ENCODE measurements at places on chromosomes 11 and 22.

GRCh38 chr22:44538051-44538450 is 40.0 kb upstream of the RTL6 start:
- no peak for DNase-seq

- no peak for DNase-seq
These were observed 89.5 kb downstream of the TRIM44 start for GRCh38 chr11:35752115-35752514.

DNA sequence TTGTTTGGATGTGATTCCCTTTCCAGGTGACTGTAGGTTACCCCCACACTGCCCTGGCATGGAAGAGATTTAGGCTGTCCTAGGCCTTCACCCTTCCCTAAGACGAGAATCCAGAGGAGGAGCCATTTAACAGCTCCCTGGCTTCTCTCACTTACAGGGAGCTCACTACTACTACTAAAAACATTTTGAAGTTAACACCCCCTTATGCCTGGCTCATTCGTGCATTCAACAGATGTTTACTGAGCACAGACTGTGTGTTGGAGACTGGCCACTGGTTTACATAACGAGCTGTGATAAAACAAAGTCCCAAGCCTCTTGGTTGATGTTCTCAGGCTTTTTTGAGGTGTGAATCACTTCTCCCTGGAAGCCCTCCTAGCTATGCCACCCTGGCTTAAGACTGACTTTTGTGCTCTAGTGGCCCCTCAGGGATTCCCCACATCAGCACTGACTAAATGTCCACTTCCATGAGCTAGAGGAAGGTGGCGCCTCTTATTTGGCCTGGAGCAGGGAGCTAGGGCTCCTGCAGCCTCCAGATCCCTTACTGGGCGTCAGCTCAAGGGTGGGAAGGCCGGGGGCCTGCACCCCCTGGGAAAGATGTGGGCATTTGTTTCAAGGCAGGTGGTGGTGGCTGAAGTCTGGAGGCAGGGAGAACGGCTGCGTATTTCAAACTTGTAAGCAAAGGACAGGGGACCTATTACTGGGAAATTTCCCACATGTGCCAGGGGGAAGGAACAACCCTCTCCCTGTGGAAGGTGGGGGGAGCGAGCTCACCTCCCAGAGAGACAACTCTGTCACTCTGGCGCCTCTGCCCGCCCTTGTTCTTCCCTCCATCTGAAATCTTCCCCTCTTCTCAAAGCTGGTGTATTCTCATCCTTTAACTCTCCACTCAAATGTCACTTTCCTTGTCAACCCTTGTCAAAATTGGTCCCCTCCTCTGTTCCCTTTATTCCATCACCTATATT is 19.4 kb upstream of the MALAT1 start:
- peak; percentile 65 for DNase-seq

DNA sequence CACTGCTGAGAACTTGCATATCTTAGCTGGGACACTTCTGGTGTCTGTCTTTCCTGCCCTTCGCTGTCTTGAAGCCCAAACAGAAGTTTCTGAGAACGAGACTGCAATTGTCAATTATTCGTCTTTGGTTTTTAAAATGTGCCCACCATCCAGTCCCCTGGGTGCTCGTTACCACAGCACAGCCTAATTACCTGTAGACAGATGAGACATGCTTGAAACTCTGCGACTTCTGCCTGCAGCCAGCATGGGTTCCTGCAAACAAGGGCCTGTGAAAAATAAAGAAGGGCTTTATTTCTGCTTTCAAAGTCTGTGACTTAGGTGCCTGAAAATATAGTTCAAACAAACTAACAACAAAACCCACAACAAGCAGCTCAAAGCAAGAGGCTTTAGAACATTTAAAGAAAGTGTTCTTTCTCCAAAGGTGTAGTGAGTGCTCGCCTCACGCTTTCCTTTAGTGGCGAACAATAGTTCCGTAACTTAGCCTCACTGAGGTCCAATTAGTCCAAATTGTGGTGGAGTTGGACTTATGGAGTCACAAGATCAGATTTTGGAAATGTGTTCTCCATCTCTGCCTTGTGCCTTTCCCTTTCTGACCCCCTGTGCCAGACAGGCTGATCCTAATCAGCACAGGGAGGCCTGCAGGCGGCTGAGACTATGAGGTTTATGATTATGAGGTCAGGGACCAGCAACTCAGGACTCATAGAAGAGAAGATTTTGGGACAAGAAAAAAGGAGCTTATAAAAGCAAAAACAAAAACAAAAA is 20.4 kb upstream of the GRAMD1B start:
- no peak for DNase-seq

DNA sequence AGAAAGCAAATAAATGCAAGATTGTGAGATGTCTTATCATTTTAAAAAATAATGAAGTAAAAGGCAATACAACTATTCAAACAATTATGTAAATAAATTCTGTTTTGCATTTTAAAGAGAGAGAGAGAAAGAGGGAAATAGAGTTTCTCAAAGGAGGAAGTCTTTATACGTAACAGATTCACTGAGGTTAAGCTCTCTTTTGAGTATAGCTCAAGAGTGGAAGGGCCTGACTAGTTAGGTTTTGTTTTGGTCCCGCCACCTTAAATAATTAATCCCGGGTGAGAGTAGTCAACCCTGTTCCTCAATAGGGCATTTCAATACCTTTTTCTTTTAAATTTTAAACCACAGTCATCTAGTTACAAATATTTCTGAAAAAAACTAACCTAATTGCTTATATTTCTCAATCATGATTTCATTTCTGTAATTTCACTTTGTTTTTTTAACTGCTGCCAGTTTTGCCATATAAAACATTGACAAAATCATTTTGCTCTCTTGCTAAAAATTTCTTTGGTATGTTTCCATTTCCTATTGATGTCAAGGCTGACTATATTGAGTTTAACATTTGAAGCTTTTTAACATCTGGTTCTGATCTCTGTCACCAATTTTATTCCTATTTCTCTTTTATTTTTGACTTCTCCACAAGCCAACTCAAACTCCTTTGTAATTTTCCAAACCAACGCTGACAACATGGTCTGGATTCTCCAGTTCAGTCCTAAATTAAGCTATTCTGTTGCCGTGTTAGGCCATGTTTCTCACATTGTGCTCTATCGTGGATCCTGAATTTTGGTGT is 10.3 kb downstream of the OR10D3 start:
- no peak for DNase-seq

DNA sequence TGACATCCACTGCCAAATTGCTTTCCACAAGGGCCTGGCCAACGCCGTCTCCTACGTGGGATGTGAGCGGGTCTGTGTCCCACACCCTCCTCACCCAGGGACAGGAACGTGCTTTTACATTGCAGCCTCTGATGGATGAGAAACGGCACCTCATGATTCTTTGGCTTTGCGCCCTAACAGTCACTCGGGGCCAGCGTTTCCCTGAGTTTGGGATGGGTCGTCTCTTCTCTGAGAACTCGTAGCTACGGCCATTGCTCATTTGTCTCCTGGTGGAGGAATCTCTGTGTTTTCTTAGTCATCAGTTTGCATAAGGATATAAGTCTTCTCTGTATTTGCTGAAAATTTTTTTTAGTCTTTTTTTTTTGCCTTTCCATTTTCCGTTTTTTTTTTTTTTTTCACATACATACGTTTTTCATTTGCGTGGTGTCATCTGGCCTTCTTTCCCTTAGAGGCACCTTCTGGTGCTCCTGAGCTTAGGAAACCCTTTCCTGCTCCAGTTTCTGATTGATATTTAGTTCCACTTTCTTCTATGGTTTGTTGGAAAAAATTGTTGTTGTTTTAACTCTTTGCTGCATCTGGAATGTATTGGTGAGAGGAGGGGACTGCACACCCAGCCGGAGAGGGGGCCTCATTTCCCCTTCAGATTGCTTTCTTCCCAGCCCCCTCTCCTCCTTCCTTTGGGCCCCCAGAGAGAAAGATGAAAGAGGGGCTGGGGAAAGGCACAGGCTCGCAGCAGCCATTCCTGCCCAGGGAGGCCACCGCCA is 12.0 kb downstream of the TNNT3 start:
- peak; percentile 51 for DNase-seq

DNA sequence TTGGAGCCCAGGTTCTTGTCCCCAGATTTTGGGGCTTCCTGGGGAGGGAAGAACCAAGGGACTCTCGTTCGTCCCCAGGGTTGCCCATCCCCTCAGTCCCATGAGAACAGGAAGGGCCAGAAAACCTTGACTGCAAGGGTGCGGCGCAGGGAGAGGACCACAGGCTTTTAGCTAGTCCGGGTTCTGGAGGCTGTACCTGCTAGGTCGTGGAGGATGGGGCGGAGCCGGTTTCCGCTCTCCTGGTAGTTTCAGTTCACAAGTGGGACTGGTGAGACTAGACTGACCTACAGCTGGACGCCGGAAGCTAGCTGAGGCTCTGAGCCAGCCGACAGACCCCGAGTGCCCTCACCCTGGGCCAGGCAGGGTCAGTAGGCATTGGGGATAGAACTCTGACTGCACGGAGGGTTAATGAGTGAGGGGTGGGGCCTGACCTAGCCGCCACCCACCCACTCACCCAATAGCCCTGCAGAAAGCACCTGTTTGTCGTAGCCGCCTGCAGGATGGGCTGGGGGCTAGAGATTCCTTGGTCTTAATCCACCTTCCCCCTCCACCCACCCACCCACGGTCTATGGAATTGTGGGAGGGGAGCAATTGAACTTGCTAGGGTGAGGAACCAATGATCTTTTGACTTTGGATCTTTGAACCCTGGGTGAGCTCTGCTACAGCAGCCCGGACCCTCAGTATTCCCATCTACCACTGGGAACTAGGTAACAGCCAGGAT is 1.5 kb downstream of the MAFF start:
- DNase-seq = no peak

DNA sequence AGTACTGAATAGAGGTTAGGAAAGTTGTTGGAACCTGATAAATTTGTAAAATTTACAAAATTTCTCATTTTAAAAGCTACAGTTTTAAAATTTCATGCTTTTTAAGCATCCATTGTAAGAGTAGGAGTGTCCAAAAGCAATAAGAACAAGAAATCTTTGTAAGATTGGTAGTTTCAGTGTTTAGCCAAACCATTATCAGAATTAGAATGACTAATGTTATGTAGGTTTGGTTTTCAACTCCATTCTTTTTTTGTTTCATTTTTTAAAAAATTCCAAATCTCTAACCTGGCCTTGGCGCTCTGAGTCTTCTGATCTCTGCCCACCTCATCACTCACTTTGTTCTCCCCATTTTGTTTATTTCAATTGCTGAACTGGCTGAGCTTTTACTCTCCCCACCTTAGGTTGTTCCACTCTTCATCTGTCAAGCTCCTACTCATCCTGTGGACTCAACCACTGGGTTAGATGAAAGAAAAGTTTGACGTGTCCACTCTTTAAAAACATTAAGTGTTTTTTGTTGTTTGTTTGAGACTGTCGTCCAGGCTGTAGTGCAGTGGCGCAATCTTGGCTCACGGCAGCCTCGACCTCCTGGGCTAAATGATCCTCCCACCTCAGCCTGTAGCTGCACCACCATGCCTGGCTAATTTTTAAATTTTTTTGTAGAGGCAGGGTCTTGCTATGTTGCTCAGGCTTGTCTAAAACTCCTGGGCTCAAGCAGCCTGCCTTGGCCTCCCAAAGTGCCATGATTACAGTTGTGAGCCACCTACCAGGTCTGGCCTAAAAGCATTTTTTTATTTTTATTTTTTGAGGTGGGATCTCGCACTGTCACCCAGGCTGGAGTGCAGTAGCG is 14.0 kb downstream of the EP300 start:
- no peak for DNase-seq

GRCh38 chr11:66768818-66769217 is 39.8 kb upstream of the SPTBN2 start:
- DNase-seq = no peak

DNA sequence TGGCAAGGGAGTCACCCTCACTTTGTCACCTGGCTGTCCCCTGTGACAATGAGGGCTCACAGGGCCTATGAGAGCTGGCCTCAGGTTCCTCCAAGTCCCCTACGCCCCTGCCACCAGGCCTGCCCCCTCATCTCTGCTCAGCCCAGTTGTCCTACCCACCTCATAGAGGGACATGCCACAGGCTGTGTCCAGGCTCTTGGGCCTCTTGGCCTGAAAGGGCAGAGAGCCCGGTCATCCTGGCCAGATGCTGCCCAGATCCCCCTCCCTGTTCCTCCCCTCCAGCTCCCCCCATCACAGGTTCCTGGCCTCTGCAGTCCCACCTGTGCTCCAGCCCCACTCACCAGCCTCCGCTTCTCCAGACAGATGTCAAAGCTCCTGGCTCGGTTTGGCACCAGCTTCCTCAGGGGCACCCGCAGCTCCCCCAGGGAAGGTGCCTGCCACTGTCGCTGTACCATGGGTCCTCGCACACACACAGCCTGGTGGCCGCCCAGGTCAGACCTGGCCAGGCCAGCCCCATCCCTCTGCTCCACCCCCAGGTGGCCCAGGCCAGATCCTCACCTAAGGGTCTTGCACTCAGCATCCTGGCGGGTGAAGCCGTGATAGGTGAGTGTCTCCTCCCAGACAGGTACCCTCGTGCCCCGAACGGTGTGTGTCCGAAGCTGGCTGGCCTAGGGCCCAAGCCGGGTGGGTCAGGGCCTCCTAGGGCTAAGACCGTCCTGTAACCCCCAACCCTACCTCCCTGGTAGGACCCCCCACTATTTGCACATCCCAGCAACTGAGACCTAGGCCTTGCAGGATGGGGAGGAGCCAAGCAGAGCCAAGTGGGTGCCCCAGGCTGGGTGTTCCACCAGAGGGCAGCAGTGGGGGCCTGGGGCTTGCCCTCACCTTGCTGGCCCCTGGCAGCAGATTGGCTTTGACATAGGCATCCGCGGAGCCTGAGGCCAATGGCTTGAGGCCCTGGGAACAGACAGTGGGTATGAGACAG is 8.3 kb downstream of the NDUFV1 start:
- DNase-seq = peak; percentile 19

DNA sequence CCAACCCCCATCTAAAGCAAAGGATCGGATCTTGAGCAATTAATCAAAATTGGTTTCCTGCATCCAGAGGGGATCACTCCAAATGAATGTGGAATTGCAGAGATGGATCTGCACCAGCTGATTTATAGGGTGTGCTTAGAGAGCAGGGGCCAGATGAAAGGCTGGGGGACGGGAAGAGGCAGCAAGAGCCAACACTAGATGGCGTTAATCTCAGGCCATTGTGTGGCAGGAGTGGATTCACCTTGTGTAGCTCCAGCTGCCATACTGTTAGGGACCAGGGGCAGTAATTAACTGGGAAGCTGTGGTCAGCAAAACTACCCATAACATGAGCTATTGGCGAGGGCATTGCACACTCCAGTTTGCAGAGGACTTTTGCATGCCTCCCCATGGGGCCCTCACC is 35.6 kb downstream of the SERPINH1 start:
- peak; percentile 36 for DNase-seq

- DNase-seq = no peak
These were observed 2392.8 kb upstream of the RAG2 start for GRCh38 chr11:38990841-38991240.

DNA sequence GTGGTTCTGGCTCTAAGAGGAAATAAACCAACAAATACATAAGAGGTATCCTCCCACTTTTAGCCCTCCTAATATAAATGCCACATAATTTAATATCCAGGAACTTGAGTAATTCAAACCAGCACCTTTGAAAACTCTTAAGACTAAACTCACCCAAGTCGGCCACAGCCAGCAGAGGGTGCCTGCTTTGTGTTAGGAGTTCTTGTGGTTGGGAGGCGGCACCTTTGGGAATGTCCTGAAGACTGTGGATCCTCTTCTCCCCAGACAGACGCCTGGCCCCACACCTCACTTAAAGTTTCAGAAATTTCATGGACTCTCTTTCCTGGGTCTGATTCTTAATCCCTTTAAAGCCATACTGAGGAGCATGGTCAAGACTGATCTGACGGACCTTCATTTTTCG is 169.0 kb downstream of the TBC1D22A start:
- no peak for DNase-seq

- DNase-seq = no peak
These were observed 207.0 kb downstream of the TBC1D22A start for GRCh38 chr22:46969491-46969890.

GRCh38 chr11:72981080-72981479 is 161.0 kb downstream of the FCHSD2 start:
- DNase-seq = no peak

GRCh38 chr11:112318184-112318591 is 57.5 kb upstream of the PLET1 start:
- DNase-seq = peak; percentile 83

Measured in hematopoietic multipotent progenitor cell treated with erythropoietin and hydrocortisone succinate and interleukin-3 and kit ligand, for 17 days (in vitro differentiated cells).